ENCODE measurements at places on chromosomes 13 and 19.

- DNase-seq = peak; percentile 29
Measured at GRCh38 chr19:10290357-10290875, 664 bp downstream of the ICAM5 start.

DNA sequence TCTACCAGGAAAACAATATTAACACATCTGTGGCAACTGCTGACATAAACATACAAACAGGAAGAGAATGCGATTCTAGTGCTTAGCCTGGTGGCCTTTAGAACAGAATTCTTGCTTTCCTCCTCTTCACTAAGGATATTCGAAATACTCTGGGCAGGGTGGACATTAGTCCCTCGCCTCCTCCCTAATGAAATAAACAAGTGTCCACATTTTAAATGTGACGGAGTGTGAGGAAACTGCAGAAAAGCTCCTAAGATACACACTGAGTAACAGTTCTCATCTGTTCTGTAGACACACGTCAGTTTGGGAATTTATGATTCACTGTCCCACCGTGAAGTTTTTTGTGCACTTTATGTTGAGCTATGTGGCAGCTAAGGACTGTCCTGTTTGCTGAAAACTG is 639 bp downstream of the STARD13 start:
- DNase-seq = no peak

GRCh38 chr19:7940841-7941240 is 2.6 kb downstream of the TIMM44 start:
- DNase-seq = no peak

DNA sequence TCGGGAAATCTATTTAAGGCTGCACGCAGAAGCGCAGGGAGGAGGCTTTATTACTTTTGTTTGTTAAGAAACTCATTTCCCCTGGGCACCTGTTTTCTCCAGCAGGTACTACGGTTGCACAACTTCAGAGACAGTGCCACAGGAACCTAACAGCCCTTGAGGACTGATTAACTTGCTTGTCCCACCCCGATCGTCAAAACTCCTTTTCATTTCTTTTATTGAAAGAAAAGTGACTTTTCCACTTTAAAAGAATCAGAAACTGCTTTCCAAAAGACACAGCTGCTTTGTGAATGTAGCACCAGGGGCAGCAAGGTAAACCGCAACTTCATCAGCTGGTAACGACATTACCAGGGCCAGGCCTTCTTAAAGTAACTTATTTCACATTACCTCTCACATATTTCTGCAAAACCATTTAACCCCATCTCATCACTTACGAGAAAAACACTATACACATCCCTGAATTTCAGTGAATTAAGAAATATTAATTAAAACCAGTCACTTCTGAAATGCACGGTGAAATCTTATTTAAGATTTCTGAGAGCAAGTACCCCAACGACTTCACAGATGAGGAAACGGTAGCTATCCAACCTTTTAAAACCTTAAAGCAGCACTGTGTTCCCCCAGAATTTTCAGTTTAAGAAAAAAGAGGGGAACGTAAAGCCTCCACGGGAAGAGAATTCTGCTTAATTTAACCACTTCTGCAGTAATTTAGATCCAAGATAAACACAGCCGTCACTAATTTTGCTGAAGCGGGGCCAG is 1.4 kb downstream of the ANKRD10 start:
- no peak for DNase-seq

DNA sequence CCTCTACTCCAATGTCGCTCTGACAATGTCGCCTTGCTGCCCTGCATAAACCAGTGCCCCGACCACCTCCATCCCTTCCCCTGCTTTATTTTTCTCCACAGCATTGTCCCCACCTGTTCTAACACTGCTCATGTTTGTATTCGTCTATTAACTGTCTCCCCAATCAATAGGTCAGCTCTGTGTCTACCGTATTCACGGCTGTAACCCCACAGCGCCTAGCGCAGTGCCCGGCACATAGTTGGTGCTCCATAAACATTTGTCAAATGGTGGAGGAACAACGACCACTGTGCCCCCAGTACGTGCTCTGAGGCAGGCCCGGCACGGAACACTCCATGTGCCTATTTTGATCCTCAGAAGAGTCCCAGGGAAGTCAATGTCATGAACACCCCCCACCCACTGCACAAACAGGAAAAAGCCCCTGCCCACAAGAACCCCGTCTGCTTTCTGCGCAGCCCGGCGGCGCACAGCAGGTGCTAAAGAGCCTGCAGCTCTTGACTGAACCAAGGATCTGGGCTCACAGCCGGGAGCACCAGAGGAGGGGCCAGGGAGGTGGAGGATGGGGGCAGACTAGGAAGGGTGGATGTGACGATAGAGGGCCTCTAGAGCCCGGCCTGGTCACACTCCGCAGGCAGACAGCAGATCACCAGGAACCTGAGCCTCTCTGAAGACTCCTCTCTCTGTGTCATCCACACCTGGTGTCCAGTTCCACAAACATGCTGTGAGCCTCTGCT is 1.8 kb upstream of the CEACAM16 start:
- DNase-seq = no peak

- no peak for DNase-seq
Measured at GRCh38 chr13:80141123-80141849, 199.6 kb downstream of the SPRY2 start.

- DNase-seq = no peak
Measured at GRCh38 chr19:35365303-35365702, 5.6 kb upstream of the GPR42 start.

DNA sequence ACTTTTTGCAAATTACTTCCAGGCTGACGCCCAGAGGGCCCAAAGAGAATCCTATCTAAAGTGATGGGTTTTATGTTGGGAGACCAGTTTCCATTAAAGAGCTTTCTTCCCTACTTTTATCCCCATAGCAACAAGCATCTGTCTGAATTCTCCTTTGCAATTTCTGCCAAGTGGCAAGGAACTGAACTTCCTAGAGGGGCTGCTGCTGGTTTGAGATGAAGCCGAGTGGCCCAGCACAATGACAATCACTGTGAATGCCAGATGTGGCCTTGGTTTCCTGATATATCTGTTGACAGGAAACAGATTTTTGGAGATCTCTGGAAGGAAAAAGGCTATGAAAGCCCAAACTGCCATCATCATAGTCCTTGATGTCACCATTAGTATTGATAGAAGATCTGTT is 198.6 kb downstream of the OXGR1 start:
- DNase-seq = no peak

DNA sequence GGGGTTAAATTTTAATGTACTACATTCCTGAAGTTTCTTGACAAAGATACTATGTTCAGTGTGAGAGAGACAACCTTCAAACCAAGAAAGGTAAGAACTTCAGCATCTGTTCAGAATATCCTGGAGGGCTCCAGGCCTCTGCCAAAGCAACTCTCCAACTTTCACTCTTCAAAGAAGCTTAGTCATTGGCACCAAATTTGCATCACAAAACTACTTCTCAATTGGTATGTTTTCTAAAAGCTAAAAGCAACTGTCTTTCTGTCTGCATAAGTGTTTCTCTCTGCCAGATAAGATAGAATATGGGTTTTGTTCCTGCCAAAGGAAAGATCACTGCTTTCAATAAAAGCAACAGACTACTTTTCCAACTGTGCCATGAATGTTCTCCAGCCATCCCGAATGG is 187.4 kb downstream of the SUCLA2 start:
- no peak for DNase-seq

- no peak for DNase-seq
Measured at GRCh38 chr19:34246340-34246739, 8.0 kb upstream of the GARRE1 start.

DNA sequence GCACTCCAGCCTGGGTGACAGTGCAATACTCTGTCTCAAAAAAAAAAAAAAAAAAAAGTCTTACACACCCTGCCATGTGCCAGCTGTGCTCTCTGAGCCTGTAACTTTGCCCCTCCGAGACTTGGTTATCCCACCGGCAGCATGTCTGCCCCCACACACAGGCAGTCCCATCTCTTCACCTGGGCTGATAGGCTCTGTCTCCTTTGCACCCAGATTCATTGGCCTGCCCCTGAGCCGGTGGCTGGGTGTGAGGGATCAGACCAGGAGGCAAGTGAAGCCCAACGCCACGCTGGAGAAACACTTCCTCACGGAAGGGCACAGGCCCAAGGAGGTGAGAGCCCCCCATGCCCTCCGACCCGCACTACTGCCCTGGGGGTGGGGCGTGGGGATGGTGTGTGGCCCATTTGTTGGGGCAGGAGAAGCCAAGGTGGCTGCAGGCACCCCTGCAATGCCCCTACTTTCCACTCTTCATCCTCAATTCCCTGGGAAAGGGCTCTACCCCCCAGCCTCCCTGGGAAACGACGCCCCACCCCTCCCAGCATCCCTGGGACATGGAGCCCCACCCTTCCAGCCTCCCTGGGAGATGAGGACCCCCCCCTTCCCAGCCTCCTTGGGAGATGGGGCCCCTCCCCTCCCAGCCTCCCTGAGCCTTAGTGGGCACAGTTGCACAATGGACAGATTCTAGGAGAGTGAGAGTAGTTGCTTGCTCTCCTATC is 45.3 kb downstream of the CERS4 start:
- DNase-seq = no peak

DNA sequence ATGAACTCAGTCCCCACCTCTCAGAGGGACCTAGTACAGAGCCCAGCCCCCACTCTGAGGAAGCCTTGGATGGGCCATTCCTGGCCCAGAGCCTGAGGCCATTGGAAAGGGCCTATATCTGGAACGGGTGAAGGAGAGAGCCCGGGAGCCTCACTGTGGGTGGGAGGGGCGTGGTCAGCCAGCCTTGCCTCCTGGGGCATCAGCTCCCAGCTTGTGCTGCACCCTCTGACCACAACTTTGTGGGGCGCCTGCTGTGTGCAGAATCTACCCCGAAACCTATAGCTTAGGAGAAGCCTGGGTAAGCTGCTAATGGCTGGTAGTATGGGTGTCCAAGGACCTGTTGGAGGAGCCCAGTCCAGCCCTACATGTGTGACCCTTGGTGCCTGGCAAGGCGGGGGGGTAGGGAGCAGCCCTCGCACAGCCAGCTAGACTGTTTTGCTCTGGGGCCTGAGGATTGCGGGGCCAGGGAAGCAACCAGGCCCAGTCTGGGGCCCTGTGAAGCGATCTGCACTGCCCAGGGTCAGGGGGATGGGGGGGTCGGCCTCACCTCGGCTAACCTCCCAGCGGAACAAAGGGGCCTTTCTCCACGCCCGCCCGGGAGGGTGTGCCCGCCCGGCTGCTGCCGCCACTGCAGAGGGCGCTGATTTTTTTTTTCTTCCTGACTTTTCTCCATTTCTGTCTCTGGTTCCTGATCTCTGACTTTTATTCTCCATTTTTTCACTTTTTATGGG is 42.3 kb downstream of the LYL1 start:
- DNase-seq = no peak

Data from stimulated activated CD4-positive, alpha-beta T cell treated with anti-CD3 and anti-CD28 coated beads, Interleukin-15, amount 100 ng/mL, for 24 hours (primary cell).